Glomerular endothelial cell (primary cell): ENCODE measurements at places on chromosomes 5 and 9.

GRCh38 chr5:52469420-52469819 lies 318.3 kb upstream of the ITGA1 start:
- no peak for DNase-seq

GRCh38 chr9:93118863-93119702 lies 15.0 kb downstream of the NINJ1 start:
- no peak for DNase-seq

DNA sequence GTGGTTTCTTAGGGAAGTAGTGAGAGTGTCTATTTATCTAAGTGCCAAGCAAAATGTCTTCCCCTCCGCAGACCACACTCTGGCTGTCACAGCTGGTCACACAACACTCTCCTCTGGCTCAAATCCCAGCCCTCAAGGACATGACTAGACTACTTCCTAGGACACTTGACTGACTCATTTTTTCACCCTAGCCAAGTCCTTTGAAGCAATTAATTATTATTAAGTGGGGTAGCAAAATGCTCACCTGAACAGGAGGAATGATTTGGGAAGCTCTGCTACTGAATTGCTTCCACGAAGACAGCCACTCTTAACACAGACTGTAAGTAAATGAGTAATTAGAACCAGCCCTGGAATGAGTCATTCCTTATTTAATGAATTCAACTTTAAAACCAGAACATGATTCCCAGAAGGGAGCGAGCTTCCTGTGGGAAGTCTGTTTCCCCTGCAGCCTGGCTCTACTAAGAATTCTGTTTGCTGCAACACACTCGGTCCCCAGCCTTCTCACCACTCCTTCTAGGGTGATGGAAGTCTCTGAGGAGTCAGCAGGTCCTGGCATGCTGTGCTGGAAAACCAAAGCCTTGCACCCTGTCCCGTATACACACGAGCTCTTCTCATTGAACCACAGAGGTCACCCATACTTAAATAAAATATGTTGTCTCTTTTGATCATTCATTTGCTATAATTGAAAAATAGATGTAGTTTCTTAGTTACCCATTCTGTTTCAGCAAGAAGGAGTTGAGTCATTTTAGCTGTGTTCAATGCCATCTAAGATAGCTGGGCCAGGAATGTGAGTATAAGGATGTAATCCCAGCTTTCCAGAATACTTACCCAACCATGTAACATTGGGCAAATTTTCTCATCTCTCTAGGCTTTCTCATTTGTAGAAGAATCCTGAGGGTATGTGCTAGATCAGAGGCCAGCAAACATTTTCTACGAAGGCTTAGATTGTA lies 218.6 kb upstream of the RASEF start:
- DNase-seq = peak; percentile 57

GRCh38 chr5:74889523-74890105 lies 23.4 kb upstream of the FAM169A start:
- DNase-seq = no peak

DNA sequence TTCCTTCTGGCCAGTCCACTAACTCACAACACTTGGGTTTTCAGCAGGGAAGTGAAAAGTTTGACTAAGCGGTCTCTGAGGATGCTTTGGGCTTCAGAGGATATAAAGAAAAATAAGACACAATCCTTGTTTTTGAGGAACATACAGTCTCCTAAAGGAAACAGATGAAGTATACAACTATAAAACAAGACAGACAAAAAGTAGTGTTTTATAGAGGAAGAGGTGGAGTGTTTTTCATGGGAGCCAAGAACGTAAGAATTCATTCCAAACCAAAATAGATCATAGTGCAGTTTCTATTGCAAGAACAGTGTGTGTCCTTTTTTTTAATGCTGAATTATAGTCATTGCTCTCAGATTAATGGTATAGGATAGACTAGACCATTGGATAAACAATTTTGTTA lies 586.9 kb upstream of the BRINP1 start:
- no peak for DNase-seq

DNA sequence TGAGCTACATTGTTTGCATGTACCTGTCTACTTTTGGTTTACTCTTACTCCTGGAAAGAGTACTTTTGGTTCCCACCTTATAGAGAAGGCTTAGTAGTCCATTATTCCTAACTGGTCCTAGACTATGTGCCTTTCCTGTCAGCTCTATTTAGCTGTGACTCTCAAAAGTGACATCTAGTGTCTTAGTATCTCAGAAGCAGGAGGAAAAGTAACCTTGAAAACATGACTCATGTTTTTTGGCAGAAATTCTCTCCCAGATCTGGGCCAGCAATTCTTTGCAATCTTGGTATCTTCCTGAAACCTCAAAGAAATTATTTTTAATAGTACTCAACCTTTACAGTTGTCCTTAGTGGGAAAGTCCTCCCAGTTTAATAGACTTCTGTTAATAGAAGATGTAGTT lies 691.7 kb upstream of the SEMA6A start:
- DNase-seq = no peak

DNA sequence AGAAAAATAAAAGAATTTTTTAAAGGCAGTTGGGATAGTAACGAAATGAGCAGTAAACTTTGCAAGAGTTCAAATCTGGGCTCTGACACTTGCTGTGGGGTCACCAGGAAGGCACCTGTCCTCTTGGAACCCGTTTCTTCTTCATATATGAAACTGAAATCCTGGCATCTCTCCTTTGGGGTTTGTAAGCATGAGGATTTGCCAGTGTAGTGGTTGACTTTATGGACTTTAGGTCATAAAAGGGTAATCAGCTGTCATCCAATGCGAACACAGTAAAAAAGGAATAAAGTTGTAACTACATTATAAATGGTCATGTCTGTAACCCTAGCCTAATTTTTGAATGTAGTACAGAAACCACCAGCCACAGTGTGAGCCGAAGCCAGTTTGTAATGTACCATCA lies 1.3 kb downstream of the RAB14 start:
- DNase-seq = no peak

GRCh38 chr9:23717505-23717904 lies 108.5 kb downstream of the ELAVL2 start:
- DNase-seq = no peak

DNA sequence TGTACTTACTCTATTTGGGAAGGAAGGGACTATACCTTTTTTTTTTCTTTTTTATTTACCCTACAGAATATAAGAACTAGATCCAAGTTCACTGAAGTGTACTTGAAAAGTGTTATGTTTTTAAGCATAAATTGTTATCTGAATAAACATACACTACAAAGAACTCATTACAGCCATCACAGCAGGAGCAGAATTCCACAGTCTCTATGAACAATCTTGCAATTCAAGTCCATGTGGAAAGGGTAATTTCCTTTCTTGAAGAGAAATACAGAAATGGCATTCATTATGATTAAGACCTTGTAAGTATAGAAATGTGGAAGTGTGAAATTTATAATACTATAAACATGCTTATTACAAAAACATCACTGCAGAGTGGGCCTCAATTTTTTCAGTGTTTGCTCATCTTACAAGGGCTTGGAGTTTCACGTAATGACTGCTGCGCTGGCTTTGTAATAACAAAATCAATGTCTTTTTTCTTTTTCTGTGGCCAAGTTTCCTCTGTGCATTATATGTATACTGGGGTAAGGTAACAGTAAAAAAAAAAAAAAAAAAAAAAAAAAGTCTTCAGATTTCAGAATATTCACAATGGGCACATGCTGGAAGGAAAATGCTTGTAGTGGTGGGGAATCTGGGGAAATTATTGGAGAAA lies 77.0 kb upstream of the GNA14 start:
- no peak for DNase-seq

- no peak for DNase-seq
Measured at GRCh38 chr5:8953911-8954438, 591.9 kb downstream of the SEMA5A start.

DNA sequence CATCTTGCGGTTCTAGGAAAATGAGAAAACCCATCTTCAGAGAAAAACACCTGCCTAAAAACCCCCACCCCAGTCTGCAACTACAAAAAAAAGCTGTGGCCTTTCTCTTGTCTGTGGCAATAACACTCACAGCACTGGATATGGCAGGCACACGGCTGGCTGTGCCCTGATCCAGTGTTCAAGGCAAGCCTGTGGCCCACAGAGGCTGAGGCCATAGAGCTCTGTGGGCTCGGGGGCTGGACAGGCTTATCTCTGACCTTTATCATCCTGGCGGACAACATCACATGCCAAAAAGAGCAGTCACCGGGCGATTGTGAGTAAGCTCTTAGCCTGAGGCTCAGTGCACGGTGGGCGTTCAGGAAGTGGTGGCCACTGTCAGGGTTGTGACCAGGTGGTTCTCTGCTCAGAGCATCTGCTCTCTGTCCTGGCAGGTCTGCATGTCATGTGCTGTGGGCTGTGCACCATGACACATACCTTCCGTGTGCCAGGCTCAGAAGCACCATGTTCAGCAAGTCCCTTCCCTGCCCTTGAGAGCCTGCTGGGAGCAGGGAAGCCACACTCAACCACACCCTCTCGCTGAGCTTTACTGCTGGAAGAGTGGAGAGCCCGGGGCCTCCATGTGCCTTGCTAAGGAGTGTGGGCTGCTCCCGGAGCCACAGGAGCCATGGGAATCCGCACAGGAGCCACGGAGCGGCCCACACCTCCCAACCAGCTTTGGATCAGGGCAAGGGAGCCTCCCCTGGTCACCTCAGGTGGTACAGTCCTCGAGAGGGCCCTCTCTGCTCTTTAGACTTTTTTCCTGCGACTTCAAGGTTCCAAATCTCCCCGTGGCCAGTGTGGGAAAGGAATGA lies 34.6 kb upstream of the WDR38 start:
- DNase-seq = no peak

DNA sequence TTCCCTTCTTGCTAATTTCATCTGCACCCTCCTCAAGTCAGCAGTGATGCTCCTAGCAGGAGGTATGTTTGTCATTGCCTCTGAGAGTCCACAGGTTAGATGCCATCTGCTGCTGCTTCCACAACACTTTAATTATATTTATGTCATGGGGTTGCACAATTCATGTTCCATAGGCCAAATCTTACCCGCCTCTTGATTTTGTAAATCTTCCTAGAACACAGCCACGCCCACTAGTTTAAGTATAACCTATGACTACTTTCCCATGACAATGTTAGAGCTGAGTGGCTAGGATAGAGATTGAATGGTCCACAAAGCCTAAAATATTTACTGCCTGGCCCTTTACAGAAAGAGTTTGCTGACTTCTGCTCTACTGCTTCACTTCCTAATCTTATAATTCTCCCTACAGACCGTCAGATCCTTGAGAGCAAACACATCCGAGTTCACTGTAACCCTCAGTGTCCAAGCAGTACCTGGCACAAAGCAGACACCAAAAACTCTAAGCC lies 21.1 kb downstream of the LIFR start:
- no peak for DNase-seq

DNA sequence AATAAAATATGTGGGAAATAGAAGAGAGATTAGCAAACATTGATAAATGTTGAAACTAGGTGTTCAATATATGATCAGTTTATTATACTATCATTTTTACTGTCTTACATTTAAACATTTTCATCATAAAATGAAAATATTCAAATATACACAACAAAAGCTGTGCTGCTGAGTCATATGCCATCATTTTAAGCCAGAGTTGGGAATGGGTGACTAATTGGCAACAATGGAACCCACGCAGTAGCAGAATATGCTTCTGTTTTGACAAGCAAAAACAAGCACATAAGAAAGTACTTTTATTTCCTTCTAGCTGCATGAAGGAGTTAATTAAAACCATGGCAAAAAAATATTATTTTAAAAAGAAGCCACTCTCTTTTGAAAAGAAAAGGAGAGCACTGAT lies 340.0 kb upstream of the EDIL3 start:
- no peak for DNase-seq
